ENCODE measurements at places on chromosomes 7 and 10.

- DNase-seq = no peak
Observed at GRCh38 chr10:125482108-125482507, 200.9 kb downstream of the TEX36 start.

- DNase-seq = peak; percentile 23
Observed at GRCh38 chr10:96345222-96345621, 13.6 kb downstream of the OPALIN start.

GRCh38 chr7:1170741-1171501 is 10.9 kb upstream of the ZFAND2A start:
- no peak for DNase-seq

- DNase-seq = peak; percentile 40
Observed at GRCh38 chr7:157150882-157151281, 12.2 kb downstream of the UBE3C start.

- DNase-seq = no peak
Observed at GRCh38 chr7:154171422-154171821, 119.2 kb downstream of the DPP6 start.

DNA sequence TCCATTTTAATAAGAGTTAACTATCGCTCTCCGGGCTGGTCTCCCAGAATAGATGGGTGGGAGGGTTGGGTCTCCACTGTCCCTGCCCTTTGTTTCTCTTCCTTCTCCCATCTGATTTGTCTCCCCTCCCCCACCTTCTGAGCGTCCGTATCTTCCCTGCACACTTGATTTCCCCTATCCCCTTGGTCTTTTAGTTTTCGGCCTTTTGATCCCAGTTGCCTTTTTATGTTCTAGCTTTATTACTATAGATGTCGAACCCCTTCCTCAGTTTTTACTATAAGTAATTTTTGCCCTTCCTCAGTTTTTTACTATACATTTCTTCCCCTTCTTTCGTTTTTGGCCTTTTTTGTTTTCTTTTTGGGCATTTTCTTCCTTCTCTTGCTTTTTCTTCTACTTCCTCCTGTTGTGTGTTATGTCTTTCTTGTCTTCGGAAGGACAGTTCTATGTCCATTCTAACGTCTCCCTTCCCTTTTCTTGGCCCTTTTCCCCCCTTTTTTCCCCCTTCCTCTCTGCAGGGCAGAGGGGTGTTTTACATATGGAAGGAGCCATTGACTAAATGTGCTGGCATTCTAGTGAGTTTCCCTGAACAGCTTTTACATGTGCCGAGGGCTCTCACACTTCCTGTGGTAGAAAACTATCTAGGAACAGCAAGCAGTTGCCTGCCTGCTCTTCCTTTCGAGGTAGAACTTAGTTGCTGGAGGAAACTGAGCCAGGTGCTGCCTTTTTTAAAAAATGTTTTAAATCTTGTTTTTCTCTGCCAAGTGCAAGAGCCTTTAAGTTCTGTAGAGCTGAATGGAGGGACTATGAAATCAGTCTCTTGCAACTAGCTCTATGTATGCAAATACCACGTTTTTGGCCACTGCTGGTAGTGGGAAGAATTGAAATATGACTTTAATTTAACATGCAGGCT is 2.8 kb downstream of the TET1 start:
- DNase-seq = peak; percentile 21

- DNase-seq = no peak
Observed at GRCh38 chr7:102188746-102189145, 97.9 kb upstream of the SH2B2 start.
